ENCODE measurements at places on chromosomes 3 and 15.

DNA sequence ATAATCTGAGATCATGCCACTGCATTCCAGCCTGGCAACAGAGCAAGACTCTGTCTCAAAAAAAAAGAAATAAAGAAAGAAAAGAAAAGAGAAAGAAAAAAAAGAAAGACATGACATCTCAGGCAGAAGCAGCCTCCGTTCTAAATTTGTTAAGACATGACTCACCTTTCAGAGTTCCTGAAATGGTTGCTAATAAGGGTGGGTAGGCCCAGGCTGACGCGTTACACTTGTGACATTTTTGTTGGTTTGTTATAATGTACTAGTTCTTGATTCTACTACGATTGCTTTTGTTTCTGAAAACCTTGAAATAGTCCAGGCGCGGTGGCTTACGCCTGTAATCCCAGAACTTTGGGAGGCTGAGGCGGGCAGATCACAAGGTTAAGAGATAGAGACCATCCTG is 21.0 kb downstream of the SLC25A20 start:
- no peak for DNase-seq

DNA sequence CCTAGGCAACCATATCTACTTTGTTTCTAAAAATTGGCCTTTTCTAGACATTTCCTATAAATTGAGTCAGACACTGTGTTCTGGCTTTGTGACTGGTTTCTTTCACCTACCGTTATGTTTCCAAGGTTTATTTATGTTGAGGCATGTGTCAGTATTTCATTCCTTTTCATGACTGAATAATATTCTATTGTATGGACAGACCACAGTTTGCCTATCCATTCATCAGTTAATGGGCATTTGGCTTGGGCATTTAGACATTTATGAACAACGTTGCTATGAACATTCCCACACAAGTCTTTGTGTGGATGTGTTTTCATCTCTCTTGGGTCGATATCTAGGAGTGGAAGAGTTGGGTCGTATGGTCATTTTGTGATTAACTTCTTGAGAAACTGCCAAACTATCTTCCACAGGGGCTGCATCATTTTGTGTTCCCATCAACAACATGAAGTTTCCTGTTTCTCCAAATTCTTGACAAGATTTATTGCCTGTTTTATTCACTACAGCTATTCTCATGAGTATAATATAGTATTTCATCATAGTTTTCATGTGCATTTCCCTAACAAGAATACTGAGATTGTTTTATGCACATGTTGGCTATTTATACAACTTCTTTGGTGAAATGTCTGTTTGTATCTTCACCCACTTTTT is 3.5 kb upstream of the EFCC1 start:
- no peak for DNase-seq

DNA sequence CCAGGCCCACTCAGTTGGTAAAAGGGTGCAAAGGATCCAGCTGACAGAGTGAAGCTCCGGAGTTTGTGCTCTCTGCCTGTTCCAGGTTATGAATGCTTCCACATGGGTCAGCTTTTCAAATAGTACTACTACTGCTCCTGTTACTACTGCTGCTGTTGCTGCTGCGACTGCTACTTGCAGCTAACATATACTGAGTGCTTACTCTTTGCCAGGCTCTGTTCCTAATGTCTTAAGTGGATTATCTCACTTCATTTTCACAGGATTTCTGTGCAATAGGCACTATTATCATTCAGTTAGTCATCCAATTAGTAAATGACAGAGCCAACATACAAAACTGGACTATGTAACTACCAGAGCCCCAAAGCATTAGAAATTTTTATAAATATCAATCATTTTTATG is 106.5 kb downstream of the IQCH start:
- no peak for DNase-seq

DNA sequence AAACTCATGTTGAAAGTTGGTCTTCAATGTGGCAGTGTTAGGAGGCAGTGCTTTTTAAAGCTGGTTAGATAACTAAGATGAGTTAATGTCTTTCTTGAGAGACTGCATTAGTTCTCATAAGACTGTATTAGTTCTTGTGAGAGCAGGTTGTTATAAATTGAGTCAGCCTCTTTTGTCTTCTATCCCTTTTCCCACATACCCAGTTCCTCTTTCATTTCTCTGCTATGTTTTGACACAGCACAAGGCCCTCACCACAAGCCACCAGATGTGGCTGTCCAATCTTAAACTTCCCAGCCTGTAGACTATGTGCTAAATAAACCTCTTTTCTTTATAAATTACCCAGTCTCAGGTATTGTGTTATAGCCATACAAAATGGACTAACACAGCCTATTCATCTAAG is 94.6 kb upstream of the SNTN start:
- DNase-seq = no peak

GRCh38 chr3:157531771-157532170 is 28.6 kb upstream of the VEPH1 start:
- DNase-seq = no peak

DNA sequence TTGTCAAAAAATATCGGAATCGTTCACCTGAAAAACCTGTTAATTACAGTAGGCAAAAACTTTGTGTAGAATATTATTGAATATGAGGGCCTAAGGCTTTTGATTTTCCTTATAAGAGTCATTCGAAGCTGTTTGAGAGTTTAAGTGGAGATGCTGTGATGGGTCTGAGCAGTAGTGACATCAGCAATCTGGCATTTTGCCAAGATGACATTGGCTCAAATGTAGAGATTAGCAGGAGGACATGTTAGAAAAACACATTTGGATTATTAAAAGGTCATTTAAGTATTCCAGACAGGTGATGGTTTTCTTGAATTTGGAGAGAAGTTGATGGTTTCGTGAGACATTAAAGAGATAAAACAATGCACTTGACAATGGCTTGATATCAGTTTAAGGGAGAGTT is 12.9 kb downstream of the OR5AC2 start:
- no peak for DNase-seq

DNA sequence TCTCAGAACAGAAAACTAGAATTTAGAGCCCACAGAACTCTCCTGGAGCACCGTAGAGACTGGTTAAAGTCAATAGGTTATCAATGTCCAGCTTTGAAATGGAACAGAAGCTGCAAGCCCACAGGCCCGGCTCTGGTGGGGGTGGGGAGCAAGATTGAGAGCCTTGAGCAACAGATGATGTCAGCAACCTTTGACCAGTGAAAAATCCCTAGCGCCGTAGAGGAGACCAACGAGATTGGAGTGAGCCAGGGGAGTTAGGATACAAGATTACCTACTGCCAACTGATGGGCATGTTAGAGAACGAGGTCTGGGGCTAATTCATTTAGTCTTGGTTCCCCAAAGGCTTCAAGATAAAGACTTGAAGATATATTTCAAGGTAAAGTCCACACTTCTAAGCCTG is 345.5 kb upstream of the LMCD1 start:
- no peak for DNase-seq

GRCh38 chr3:150602426-150603152 is 532 bp upstream of the SELENOT start:
- peak; percentile 21 for DNase-seq

GRCh38 chr3:29067007-29067406 is 213.9 kb upstream of the RBMS3 start:
- no peak for DNase-seq

DNA sequence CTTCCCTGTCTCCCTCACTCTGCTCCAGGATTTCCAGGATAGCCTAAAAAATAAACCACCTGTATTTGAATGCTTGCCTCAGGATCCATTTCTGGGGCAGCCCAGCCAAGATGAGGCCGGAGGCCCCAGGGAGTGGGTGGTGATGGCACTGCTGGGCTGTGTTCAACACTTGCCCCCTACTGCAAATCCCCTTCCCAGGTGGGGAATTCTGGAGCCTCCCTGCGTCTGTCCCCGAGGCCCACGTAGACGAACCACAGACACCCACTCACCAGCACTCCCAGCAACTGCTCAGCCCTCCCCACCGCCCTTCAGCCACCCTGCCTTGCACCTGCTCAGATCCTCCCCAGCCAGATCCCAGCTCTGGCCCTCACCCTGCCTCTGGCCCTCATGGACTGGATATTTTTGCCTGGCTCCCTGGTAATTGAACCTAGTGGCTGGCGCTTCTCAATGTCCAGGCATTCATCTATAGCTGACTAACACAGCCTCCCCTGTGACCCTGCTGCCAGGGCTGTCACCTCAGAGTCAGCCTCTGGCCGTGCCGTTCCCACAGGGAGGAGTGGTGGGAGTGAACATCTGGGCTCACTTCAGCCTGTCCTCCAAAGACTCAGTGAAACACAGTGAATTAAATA is 17.1 kb upstream of the EPB42 start:
- DNase-seq = no peak

All from C1 segment of cervical spinal cord (tissue), 14 donors.